ENCODE measurements at places on chromosomes 11 and 22.

- DNase-seq: peak; percentile 5
Observed at GRCh38 chr11:102111011-102111786, 952 bp downstream of the YAP1 start.

GRCh38 chr11:2826679-2827056 is 58.9 kb downstream of the CDKN1C start:
- DNase-seq: peak; percentile 31

DNA sequence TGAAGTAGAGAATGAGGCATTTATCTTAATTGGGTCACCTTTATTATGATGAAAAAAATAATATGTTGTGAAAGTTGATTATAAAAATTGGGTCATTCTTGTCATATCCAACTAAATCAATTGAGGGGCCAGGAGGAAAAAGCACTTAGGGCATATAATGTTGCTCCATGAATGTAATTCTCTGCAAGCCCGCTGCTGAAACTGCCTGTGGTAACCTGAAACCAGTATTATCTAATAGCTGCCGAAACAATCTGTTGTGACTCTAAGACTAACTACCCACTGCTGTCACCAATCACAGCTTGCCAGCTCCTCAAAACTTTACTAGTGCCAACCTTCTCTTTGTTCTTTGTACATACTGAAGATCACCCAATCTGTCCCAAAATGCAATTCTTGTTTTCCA is 115.8 kb downstream of the ATG16L2 start:
- no peak for DNase-seq

DNA sequence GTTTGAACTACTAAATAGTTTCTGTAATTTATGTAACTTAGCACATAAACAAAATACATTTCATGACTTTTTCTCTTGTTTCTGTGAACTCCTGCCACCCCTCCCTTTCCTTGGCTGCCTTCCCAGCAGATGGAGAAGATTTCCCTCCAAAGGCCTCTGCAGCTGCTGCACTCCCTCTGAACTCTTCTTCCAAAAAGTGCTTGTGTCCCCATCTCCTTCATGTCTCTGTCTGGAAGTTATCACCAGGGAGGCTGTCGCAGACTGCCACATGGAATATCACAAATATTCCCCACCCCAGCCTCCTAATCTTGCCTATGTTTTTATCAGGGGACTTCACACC is 1068.3 kb downstream of the OPCML start:
- no peak for DNase-seq

DNA sequence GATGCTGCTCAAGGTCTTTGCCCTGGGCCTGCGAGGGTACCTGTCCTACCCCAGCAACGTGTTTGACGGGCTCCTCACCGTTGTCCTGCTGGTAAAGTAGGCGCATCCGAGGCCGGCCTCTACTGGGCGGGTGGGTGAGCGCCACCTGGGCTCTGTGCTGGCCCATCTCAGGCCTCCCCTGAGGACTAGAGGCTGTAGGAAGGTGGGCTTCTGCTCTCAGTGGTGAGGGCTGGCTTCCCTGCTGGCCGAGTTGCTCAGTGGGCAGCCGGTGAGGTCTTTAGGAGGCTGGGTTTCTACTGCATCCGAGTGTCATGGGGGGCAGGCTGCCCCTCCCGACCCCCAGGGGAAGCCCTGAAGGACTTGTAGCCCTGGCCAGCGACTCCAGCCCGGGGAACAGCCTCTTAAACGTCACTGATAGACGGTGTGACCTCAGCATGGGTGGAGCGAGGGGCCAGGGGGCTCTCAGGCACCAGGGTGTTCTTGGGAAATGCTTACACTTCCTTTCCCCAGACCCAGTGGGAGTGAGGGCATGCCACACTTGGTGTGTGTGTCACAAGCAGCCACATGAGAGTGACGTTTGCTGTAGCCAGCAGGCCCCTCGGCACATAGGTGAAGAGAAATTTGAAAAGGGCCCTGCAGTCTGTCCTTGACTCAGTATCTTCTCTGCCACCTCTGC is 30.3 kb downstream of the TPCN2 start:
- DNase-seq: peak; percentile 17

DNA sequence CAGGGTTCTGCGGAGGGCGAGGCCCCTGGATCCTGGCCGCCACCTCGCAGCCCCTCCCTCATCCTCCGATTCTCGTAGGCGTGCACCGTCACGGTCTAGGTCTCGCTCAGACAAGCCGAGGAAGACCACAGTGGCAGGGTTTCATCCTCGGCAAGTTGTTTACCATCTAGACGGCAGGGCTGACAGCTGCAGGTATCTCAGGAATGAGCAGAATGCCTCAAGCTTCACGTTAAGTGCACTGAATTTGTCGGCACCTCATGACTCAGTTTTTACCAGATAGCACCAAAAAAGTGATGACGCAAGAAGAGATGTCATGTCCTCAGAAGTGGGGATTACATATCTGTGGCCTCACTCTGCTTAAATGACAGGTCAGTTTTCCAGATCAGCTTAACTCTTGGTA is 35.1 kb downstream of the WT1 start:
- DNase-seq: no peak

DNA sequence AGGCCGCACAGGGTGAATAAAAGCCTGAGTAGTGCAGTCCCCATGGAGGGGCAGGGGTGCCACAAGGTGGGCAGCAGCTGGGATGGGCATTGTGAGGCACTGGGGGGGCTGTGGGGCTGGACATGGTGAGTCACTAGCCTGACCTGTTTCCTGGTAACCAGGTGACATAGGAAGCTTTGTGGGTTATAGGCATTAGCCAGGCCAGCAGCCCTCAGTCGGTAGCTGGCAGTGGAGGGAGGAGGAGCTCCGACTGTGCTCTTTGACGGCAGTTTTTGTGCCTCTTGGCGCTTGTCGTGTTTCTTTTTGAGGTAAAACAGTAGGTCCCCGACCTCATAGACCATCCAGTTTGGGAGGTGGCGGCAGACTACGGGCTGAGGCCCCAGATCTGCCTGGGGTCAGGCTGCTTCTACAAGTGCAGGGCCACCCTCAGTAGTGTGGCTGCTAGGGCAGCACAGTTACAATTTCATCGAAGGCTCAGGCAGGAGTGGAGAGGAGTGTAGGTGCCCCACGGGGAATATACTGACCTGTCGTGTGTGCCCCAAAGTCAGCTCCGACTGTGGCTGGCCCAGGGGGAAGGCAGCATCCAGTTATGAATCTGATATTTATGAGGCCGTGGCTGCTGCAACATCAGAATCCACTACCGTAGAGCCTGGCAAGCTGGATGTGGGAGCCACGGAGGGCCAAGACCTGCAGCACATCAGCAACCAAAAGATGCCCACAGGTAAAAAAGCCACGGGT is 107.7 kb downstream of the CRYBB2 start:
- no peak for DNase-seq

GRCh38 chr11:118233377-118233776 is 8.6 kb upstream of the JAML start:
- no peak for DNase-seq

DNA sequence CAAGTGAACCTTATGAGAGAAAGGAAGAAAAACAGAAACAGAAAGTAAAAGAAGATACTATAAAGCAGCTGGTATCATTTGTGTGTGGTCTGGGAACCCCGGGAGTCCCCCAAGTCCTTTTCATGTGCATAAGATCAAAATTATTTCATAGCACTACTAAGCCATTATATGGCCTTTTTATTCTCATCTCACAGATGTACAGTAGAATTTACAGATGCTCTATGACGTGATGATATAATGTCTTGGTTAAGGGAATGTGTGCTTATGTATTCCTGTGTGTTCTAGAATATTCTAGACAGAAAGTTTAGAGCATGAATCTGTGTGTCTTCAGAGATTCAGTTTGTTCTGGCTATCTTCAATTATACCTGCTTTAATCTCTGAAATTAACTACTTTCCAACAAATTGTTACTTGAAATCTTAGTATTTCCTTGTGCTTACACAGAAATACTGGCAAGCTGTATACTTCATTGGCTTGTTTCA is 8.6 kb upstream of the TPP1 start:
- DNase-seq: no peak

DNA sequence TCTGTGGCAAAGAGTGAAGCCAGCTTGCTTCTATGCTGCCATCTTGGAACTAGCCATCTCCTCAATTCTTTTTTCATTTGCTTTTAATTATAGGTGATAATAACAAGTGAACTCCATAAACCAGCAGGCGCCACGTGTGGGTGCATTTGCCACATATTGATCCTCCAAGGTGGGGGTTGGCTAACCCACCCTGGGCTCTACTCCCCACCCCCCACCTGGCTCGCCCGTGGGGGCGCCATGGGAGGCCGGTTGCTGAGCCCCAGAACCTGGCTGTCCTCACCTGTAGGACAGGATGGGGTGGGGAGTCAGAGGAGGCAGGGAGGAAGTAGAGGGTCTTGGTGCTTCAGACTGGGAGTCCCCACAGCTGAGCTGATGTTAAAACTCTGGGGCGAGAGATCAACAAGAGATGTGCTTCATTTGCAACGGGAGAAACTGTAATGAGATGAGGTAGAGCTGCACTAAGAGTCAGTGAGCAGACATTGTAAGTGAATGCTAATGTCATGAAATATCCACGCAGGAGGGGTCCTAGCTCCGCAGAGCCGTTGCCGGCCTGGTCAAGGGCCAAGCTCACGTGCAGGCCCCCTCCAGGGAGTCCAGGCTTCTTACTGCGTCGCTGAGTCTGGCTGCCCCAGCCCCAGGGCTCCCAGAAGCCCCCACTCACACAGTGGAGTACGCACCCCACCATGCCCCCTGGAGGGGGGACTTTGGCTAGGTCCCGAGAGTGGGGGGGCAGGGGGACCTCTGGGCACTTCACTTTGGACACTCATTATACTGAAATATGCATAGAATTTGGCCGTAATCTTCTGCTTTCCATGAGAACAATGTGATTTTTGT is 59.4 kb downstream of the BRD1 start:
- DNase-seq: no peak

DNA sequence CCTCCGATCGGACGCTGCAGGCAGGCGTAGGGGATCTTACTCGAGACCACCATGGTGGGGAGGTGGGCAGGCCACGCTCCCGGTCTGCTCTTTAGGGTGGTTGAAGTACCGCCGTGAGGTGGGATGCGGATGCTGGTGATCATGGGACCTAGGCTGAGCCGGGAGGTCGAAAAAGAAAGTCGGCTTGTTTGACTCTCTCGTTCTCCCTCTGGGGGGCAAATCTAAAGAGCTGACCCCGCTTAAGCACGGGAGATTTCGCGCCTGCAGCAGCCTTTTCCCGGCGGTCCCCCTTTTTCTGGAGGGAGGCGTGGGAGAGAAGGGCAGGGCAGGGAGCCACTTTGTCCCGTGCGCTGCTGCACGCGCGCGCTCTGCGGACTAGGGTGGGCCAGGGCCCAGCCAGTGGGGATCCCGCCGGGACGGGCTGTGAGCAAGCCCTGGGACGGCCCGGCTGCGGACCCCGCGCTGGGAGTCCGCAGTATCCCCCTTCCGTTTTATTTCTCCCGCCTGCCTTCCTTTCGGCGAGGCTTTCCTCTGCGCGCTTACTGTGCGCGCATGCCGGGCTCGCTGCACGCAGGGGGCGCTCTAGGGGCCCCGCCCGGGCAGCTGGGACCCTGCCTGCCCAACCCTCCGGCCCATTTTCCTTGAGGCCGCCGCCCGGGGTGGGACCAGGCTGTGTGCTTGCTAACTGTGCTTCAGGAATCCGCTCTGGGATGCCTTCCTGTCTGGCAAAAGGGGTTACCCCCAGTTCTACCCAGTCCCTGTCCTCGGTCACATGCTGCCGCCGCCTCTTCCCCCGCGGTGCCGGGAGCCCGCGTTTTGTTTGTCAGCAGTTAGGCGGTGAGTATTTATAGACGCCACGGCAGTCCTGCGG is 81.0 kb downstream of the PRR5L start:
- DNase-seq: peak; percentile 61
